Ecto neural progenitor cell (in vitro differentiated cells): ENCODE measurements at places on chromosomes 7 and 10.

DNA sequence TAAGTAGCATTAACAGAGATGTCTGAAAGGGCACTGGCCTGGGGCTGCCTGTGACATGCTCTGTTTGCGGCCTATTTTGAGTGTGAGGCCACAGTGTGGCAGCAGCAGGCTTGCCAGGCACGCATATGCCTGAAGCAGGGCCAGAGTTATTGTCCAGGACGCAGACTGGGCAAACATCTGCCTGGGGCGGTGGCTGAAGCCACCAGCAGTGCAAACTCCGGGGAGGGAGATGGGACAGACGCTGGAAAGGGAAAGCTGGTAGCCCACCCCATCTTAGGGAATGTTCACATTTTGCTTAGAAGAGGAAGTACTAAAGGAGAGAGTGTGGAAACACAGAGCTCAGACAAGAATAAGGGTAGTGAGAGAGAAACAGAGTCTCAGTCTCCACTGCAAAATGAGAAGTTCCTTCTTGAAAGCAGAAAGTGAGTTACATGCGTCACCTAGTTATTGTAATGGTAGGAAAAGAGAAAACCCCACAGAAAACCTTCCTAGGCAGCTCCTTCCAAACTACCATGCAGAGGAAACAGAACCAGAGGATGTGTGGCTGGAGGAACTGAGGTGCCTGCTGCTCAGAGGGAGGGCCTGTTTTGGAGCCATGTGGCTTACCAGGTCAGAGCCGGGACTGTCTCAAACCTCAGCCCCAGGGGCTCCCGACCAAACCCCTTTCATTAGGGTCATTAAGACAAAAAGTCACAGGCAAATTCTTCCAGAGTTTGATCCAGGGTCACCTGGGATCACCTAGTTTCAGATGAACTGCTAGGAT, 14.5 kb downstream of the AKR1B1 start:
- no peak for DNase-seq

DNA sequence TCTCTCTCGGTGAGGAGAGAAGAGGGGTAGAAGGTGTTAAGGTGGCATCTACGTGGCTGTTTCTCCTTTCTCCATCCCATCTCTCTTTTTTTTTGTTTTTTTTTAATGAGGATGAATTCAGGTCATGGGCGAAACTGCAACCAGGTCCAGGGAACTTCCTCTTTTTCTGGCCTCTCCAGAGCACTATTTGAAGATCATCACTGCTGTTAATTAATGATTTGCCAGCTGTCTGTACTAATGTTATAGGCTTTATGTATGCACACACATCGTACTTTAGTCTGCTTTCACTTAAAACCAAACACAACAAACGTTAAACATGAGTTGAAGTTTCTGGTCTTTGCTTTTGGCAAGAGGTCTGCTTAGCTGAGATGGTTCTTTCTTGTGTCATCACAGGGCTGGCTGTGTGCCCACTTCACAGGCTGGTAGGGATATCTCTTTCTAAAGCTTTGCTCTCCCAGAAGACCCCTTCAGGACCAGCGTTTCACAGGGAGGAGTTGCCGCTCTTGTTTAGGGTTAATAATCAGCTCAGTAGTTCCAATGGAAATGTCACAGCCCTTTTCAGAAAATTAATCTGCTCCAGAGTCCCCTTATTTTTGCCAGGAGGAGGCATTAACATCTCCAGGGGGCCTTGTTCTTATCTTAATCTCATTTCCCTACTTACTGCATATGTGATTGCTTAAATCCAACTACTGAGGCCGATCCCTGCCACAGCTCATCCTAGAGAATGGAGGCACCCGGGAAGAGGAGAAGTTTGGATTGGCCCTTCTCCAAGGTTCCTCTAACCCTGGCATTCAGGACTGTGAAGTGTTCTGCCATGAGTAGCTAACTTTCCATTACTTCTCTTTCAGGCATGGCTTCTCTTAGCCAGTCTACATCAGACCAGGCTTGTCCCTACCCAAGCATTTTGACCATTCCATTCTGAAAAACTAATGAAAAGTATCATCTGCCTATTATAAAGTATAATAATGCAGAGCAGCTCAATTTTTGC, 273.9 kb upstream of the NFE2L3 start:
- no peak for DNase-seq

GRCh38 chr7:155198901-155199845, 98.5 kb upstream of the INSIG1 start:
- DNase-seq, result no peak

DNA sequence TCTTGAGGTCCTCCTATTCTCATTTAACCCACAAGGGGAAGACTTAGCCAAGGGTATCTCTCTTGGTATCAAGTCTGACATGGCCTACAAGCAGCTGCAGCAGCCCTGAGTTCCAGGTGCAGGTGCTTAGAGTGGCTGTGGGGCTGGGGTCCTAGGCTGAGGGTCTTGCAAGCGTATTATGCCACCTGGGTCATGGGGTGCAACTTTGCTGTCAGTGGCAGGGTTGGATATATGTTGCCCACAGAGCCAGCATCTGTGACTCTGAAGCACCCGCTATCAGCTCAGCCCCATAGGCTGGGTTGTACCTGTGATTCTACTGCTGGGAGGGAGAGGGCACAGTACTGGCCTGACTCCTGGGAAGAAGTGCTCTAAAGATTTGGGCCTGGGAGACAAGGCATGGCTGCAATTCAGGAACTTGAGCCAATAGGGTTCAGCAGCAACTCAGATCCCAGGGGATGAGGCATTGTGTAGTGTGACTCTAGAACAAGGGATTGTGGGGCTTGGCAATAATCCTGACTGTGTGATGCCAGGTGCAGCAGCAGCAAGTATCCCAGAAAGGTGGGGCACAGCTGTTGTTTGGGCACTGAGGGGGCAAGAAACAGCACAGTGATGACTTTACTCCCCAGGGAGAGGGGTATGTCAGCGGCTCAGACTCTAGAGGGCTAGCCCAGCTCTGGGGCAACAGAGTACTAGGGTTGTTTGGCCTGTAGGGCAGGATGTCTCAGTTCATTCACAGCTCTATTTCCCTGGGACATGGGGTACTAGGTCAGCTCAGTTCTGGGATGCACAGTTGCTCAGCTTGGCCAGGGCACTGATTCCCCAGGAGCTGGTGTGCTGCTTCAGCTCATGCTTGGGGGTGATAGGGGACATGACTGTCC, 41.4 kb downstream of the NEURL1 start:
- DNase-seq, result no peak

GRCh38 chr7:129642871-129643549, 31.5 kb downstream of the NRF1 start:
- DNase-seq, result no peak

- DNase-seq, result no peak
Measured at GRCh38 chr10:69878038-69878437, 76.3 kb downstream of the COL13A1 start.

- DNase-seq, result no peak
Measured at GRCh38 chr7:118061386-118061785, 122.6 kb upstream of the LSM8 start.

DNA sequence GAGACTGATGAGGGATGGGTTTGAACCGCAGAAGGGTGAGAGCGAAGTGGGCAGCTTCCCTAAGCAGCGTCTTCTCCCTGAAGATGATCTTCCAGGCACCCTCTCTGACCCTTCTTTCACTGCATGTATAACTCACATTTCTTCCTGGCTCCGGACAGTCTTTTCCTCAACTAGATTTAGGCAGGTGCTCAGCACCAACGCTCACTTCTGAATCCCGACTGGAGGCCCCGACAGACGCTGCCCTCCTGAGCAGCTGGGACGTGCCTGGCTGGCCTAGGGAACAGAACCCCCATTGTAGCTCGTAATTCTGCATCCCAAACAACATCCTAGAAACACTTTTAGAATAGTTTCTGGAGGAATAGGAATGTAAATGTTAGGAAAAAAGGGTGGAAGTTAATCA, 206.6 kb downstream of the DIP2C start:
- DNase-seq, result no peak

DNA sequence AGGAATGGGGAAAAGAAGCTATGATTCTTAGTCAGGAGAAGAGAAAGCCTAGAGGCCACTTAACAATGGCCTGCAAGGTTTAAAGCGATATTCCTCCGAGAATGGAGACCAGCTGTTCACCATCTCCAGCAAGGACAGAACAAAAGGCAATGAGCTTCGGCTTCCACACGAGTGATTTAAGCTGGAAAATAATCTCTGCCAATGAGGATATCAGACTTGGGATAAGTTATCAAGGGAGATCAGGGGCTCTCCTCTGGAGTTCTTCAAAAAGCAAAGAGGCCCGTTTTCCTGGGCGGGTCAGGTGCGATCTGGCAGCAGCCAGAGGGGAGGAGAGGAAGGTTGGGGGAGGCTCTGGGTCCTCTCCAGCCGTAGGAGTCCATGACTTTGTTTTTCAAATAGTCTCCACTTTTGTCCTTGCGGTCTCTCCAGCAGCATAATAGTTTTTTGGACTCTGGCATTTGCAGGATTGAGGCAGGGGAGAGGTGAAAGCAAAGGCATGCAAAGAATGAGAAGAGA, 211.3 kb downstream of the SKIDA1 start:
- no peak for DNase-seq

DNA sequence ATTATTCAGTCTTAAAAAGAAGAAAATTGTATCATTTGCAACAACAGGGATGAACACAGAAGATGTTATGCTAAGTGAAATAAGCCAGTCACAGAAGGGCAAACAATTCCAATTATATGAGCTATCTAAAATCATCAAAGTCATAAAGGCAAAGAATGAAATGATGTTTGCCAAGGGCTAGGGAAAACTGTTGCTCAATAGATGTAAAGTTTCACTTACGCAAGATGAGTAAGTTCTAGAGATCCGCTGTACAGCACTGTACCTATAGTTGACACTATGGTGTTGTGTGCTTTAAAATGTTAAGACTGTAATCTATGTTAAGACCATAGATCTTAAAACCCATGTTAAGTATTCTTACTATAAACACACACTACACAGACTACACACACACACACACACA, 904.6 kb upstream of the LRRN3 start:
- no peak for DNase-seq

GRCh38 chr10:101693651-101693977, 1.4 kb downstream of the FBXW4 start:
- DNase-seq, result no peak

GRCh38 chr10:72765051-72765745, 73.3 kb downstream of the MCU start:
- no peak for DNase-seq

GRCh38 chr7:155467846-155468784, 10.2 kb downstream of the EN2 start:
- DNase-seq, result peak; percentile 77

DNA sequence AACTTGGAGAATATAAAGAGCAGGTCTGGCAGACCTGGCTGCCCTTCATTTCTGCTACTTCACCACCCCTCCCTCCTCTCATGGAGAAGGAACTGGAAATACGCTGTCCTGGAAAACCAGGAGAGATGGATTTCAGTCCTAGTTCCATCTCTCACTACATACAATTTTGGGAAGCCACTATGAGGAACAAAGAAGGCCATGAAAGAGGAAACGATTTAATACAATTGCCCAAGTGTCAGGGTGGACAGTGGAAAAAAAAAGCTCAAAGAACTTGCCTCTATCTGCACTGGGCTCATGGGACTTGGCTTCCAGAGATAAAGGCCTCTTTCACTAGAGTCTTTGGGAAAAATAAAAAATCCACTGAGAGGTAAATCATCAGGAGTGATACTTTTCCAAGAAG, 561.7 kb downstream of the KCNMA1 start:
- no peak for DNase-seq

DNA sequence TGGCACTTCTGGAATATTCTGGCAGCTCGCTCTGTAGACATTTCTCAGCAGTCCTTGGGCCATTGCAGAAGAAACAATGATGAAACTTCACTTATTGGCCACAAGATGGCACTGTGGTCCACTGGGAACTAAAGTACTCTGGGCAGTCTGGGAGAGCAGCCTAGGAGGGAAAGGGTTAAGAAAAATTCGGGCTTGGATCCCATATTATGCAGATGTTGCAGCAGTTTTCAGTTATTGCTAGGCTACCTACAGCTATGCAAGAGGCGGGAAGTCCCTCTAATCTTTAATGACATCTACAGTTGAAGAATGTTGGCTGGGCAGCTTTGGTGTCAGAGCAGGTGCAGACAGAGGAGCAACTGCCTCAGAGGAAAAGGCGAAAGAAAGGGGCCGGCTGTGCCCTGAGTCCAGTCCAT, 201.7 kb upstream of the PRSS58 start:
- DNase-seq, result no peak

- no peak for DNase-seq
Measured at GRCh38 chr7:117173035-117173770, 149.7 kb downstream of the WNT2 start.

DNA sequence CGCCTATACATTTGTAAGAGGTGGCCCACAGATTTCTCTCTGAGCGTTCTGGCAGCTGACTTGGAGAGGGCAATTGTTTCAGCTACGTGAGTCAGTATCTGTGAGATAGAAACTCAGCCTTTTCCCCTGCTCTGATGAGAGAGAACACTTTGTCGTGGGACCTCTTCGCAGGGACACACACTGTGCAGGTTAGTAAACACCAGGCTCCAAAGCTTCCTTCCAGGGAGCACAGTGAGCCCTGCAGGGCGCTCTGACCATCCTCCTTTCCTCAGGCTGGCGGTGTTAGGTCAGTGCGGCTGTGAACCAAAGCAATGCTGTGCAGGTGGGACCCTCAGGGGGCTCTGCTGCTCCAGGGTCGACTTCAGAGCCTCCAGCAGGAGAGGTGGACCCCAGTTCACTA, 152.2 kb upstream of the TCF7L2 start:
- no peak for DNase-seq

DNA sequence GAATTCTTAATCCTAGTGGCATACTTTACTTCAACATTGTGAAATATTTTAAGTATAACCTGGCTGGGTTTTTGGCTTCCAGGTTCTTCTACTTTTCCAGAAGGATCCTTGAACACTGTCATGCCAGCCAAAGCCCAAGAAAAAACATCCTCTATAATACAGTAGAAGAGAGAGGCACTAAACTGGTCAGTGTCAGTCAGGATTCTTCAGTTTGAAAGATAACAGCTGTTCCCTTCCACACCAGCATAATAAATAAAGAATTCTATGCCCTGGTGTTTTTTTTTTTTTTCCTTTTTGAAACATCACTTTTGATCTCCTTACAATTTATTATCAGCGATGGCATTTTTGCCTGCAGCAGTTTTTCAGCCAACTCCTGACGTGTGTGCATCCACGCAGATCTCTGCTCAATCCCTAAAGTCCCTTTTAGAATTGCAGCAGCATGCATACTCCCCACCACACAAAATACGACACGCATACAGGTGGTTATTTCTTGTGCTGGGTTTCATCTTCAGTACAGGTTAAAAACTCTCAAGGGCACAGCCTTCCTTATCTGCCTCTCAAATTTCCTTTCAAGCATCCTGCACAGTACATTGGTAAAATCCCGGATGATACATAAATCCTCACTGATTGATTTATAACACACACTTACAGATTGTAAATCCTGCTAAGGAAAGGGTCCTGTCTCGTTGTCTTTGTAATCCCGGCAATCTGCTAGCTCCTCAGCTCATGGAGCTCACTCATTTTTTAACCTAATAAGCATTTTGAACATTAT, 100.2 kb downstream of the TPK1 start:
- no peak for DNase-seq
